ENCODE measurements at places on chromosomes 1 and 21.

GRCh38 chr1:219039017-219039681, 134.5 kb upstream of the LYPLAL1 start:
- no peak for DNase-seq

GRCh38 chr1:214187121-214187900, 93.6 kb upstream of the SMYD2 start:
- no peak for DNase-seq

GRCh38 chr21:34833465-34833864, 164.7 kb downstream of the CLIC6 start:
- DNase-seq = no peak

- DNase-seq = no peak
Measured at GRCh38 chr1:206590025-206590758, 22.1 kb downstream of the EIF2D start.
